Uterine smooth muscle cell (primary cell): ENCODE measurements at places on chromosomes 3 and 15. TPM values are rescaled to one million over a fixed set of nuclear protein-coding genes. Genes with fewer than 3 reads are reported as not detected.

Gene GOLGA6A
- under 0.01 TPM in 1 of 2 replicates, not detected in the other for total RNA-seq

Gene CLDN16
- 0.12 TPM in 1 of 2 replicates, not detected in the other for total RNA-seq

Gene RHOV
- total RNA-seq: not detected in 2 replicates

Gene MAP6D1
- 1.2 and 2.5 TPM in 2 replicates for total RNA-seq

Gene MNS1
- 1.5 and 3.9 TPM in 2 replicates for total RNA-seq

Gene CHRNB4
- not detected in 2 replicates for total RNA-seq

Gene GOLGA8G
- total RNA-seq: not detected in 2 replicates

Gene TM4SF1
- total RNA-seq: 65.1 and 287 TPM in 2 replicates
